ENCODE measurements at places on chromosomes 12 and 14.

DNA sequence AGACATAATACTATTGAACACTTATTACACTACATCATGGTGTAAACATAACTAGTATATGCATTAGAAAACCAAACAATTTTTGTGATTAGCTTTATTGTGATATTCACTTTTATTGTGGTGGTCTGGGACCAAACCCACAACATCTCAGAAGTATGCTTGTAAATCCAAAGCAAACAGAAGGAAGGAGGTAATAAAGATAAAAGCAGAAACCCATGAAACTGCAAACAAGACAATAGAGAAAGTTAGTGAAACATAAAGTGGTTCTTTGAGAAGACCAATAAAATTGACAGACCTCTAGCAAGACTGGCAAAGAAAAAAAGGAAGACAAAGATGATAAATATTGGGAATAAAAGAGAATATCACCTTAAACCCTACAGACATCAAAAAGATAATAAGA, 268.3 kb downstream of the RPAP3 start:
- no peaks in the 10 kb centered on the region for H3K4me1 ChIP-seq
- H3K27ac ChIP-seq: no peak overlapping the region

GRCh38 chr12:50201987-50202521, 34.9 kb upstream of the CERS5 start:
- no peak overlapping the region for H3K4me3 ChIP-seq
- no peak overlapping the region for H3K27ac ChIP-seq
- H3K4me1 ChIP-seq: no peaks in the 10 kb centered on the region
- H3K27me3 ChIP-seq: no peaks in the 10 kb centered on the region
- DNase-seq: no peak

GRCh38 chr12:22709292-22709691, 84.3 kb downstream of the ETNK1 start:
- H3K27me3 ChIP-seq: no peaks in the 10 kb centered on the region
- no peak overlapping the region for H3K27ac ChIP-seq
- H3K36me3 ChIP-seq: no peaks in the 10 kb centered on the region
- H3K4me1 ChIP-seq: no peaks in the 10 kb centered on the region

GRCh38 chr12:70074510-70074909, 168.7 kb upstream of the CNOT2 start:
- no peaks in the 10 kb centered on the region for H3K27me3 ChIP-seq
- no peaks in the 10 kb centered on the region for H3K4me1 ChIP-seq
- DNase-seq: no peak
- H3K4me3 ChIP-seq: no peak overlapping the region
- no peak overlapping the region for H3K27ac ChIP-seq

GRCh38 chr12:82223426-82223825, 134.8 kb downstream of the CCDC59 start:
- no peak for DNase-seq
- no peaks in the 10 kb centered on the region for H3K4me1 ChIP-seq
- no peaks in the 10 kb centered on the region for H3K27me3 ChIP-seq

DNA sequence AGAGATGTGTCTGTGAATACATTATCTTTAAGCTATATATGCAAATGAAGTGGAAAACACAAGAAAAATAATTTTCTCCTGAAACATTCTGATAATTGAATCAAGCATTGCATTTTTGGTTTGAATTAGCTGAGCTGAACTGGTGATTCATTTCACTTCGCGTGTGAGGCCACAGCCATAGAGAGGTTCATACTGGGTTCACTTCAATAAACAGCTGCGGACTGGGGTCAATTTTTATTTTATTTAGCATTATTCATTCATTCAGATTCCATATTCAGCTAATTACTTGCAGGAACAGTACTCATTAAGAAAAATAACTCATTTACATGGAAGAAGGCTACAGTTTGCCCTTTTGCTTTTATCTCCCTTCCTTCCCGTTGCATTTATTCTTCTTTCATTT, 195.2 kb upstream of the LRIG3 start:
- no peak overlapping the region for H3K27ac ChIP-seq
- no peaks in the 10 kb centered on the region for H3K36me3 ChIP-seq
- H3K27me3 ChIP-seq: no peaks in the 10 kb centered on the region
- no peak overlapping the region for H3K4me3 ChIP-seq
- no peak for DNase-seq

GRCh38 chr14:56040121-56040520, 78.1 kb upstream of the PELI2 start:
- no peak for DNase-seq
- H3K36me3 ChIP-seq: no peaks in the 10 kb centered on the region
- no peak overlapping the region for H3K4me3 ChIP-seq
- H3K27me3 ChIP-seq: no peaks in the 10 kb centered on the region

DNA sequence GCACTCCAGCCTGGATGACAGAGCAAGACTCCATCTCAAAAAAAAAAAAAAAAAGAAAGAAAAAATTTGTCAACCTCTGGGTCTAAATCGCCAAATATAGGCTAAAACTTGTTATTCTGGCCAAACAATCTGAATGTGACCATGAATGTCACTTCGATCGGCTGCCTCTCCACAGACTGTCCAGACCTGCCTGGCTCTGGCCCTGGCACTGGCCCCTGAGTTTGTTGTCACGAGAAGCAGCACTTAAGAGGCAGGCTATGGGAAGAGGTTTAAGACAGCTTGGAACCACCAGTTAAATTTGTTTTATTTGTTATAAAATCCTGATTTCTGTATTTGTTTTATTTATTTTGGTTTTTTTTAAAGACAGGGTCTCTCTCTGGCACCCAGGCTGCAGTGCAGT, 14.5 kb downstream of the WSB2 start:
- no peaks in the 10 kb centered on the region for H3K27me3 ChIP-seq
- no peak overlapping the region for H3K4me3 ChIP-seq
- peaks cover 8% of the 10 kb centered on the region for H3K4me1 ChIP-seq
- DNase-seq: no peak
- no peak overlapping the region for H3K27ac ChIP-seq
- H3K36me3 ChIP-seq: no peaks in the 10 kb centered on the region

- H3K4me1 ChIP-seq: no peaks in the 10 kb centered on the region
- no peaks in the 10 kb centered on the region for H3K36me3 ChIP-seq
- no peak overlapping the region for H3K4me3 ChIP-seq
- peak; percentile 77 for DNase-seq
Measured at GRCh38 chr12:52865090-52865944, 16.5 kb upstream of the KRT78 start.

DNA sequence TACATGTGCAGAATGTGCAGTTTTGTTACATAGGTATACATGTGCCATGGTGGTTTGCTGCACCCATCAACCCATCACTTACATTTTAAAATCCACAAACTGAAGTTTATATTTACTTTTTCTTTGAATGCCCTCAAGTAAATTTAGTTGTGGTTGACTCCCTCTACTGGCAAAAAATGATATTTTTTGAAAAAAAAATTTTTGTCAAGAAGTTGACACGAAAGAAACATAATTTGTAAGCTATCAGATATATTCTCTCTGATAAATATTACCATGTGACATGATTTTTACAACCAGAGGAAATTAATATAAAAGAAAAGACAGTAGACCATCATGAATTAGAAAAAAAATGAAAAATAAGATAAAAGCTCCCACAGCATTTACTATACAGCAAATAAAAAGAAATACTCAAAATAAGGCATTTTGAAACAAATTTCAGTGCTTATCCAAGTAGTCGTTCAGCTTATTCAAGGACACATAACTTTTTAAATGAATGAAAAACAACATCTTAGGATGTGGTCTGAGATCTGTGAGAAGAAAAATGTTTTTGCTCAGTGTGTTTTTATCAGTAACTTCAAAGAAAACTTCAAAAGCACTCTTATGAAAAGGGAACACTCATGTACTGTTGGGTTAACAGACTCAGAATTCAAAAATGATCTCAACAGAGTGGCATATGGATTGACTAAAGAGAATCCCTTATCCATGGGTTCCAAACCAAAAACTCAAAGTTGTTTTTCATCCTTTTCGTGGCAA, 30.0 kb upstream of the GRIP1 start:
- H3K4me1 ChIP-seq: no peaks in the 10 kb centered on the region
- DNase-seq: no peak
- no peaks in the 10 kb centered on the region for H3K36me3 ChIP-seq
- no peaks in the 10 kb centered on the region for H3K27me3 ChIP-seq
- no peak overlapping the region for H3K27ac ChIP-seq

GRCh38 chr12:15154103-15154502, 67.1 kb downstream of the RERG start:
- H3K27ac ChIP-seq: no peak overlapping the region
- H3K4me3 ChIP-seq: no peak overlapping the region
- no peaks in the 10 kb centered on the region for H3K27me3 ChIP-seq
- H3K36me3 ChIP-seq: no peaks in the 10 kb centered on the region
- no peak for DNase-seq

- peaks cover 10% of the 10 kb centered on the region for H3K4me1 ChIP-seq
- no peak for DNase-seq
- no peak overlapping the region for H3K27ac ChIP-seq
- no peaks in the 10 kb centered on the region for H3K27me3 ChIP-seq
- no peak overlapping the region for H3K4me3 ChIP-seq
- H3K36me3 ChIP-seq: no peaks in the 10 kb centered on the region
Measured at GRCh38 chr14:50740856-50741255, 72.8 kb upstream of the SAV1 start.

- H3K4me1 ChIP-seq: no peaks in the 10 kb centered on the region
- H3K27ac ChIP-seq: no peak overlapping the region
- no peak for DNase-seq
- H3K4me3 ChIP-seq: no peak overlapping the region
- no peaks in the 10 kb centered on the region for H3K36me3 ChIP-seq
- no peaks in the 10 kb centered on the region for H3K27me3 ChIP-seq
Measured at GRCh38 chr12:80504389-80505163, 60.5 kb downstream of the PTPRQ start.

GRCh38 chr12:45503899-45504298, 225.6 kb upstream of the ARID2 start:
- peaks cover 3% of the 10 kb centered on the region for H3K4me1 ChIP-seq
- H3K27ac ChIP-seq: no peak overlapping the region
- no peak for DNase-seq

- no peaks in the 10 kb centered on the region for H3K36me3 ChIP-seq
- no peak overlapping the region for H3K4me3 ChIP-seq
- DNase-seq: no peak
- no peaks in the 10 kb centered on the region for H3K27me3 ChIP-seq
- peaks cover 46% of the 10 kb centered on the region for H3K4me1 ChIP-seq
- no peak overlapping the region for H3K27ac ChIP-seq
Measured at GRCh38 chr14:95505030-95505589, 11.3 kb downstream of the SYNE3 start.

DNA sequence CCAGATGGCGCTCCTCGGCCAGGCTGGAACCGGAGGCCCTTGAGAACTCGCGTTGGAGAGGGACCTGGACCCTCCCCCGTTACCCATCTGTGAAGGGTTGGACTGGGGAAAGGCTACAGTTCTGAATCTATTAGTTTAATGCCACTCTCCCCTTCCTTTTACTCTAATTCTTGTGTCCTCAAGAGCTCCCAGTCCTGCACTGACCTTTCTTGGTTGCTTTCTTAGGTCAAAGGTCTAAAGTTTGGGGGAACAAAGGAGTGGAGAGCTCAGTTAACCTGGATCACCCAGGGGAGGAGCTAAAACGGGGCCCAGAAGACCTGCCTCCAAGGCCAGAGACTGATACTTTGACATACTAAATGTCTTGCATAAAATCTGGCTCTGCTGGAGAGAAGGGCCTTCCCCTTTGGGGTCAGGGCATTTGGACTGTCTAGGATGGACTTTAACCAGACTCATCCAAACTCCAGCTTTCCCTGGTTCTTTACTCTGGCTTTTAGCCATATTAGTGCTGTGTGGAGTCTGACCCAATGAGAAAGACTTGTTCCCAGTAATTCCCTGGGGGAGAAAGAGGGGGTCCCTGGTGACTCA, 923 bp upstream of the MLF2 start:
- peak overlapping the region; percentile 91 for H3K4me3 ChIP-seq
- no peaks in the 10 kb centered on the region for H3K27me3 ChIP-seq
- H3K4me1 ChIP-seq: peaks cover 13% of the 10 kb centered on the region
- peak; percentile 55 for DNase-seq
- H3K36me3 ChIP-seq: no peaks in the 10 kb centered on the region
- H3K27ac ChIP-seq: peak overlapping the region; percentile 99

GRCh38 chr12:109192358-109192757, 76.0 kb downstream of the ACACB start:
- no peaks in the 10 kb centered on the region for H3K36me3 ChIP-seq
- no peak for DNase-seq
- no peak overlapping the region for H3K4me3 ChIP-seq

DNA sequence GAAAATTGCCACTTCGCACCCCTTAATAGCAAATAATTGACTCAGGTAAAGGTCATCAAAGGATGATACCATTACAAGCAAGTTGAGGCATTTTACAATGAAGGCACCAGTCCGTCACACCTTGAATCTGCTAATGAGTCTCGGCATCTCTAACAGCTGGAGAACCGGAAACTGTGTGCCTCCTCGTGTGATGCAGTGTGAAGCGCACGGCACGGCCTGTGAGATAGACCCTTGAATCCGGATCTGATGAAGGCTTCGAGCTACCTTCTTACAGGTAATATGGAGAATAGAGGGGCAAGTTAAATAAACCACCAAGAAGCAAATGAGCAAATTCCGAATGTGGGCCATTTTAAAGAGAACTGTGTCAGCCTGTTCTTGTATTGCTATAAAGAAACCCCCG, 19.8 kb upstream of the TUBA1A start:
- no peak overlapping the region for H3K27ac ChIP-seq
- H3K27me3 ChIP-seq: no peaks in the 10 kb centered on the region
- H3K4me3 ChIP-seq: no peak overlapping the region
- no peaks in the 10 kb centered on the region for H3K36me3 ChIP-seq
